Activated T-helper 2 cell treated with anti-CD3 and anti-CD28 coated beads, Interferon-gamma antibody, Interleukin-2, Interleukin-4, amounts not matched to agents 10 μg/mL and 5 μg/mL and 100 μg/mL, durations not matched to agents 14 hours and 24 hours and 36 hours (primary cell): ENCODE measurements at places on chromosomes 1 and 21.

GRCh38 chr1:96424877-96425276 is 296.7 kb upstream of the PTBP2 start:
- DNase-seq = no peak

DNA sequence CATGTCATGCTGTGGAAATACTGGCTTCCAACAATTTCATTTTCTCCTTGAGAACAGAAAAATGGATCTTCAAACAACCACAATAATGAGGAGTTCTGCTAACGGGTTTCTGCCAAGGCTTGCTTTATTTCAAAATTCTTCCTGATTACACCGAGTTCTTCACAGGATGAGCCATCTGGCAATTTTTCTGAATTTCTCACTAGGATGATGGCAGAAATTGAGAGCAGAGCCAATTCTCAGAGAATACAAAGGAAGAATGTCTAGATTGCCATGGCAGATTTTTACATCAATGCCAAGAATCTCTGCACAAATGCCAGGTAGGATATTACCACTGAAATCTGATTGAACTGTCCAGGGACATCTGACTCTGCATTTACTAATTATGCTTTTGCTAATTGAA is 619.0 kb upstream of the CHRM3 start:
- DNase-seq = no peak

- no peak for DNase-seq
Measured at GRCh38 chr1:65048335-65048734, 82.0 kb upstream of the JAK1 start.

GRCh38 chr21:45607909-45608295 is 35.6 kb upstream of the PCBP3 start:
- no peak for DNase-seq

- no peak for DNase-seq
Measured at GRCh38 chr1:172477216-172477615, 33.3 kb upstream of the PIGC start.
